ENCODE measurements at places on chromosomes 13 and 19.

DNA sequence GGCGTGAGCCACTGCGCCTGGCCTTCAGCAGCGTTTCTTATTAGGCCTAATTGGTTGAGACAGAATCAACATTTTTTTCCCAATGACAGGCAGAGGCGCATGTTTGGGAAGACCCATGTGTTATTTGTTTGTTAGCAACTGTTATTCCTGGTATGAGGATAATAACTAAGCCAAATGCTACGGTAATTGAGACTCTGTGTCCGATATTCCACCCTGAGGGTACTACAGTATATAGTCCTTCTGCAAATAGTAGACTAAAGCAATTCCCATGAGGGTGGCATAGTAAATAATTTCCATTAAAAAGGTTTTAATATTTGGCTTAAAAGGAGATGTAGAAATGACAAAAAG is 18.4 kb upstream of the CCL25 start:
- DNase-seq, result no peak

GRCh38 chr13:21709697-21710096 is 38.8 kb downstream of the FGF9 start:
- no peak for DNase-seq

GRCh38 chr19:47433121-47433520 is 13.8 kb upstream of the MEIS3 start:
- DNase-seq, result no peak

- DNase-seq, result no peak
Measured at GRCh38 chr13:46113596-46113995, 8.8 kb upstream of the CPB2 start.

- DNase-seq, result no peak
Measured at GRCh38 chr13:110340812-110341444, 33.8 kb downstream of the COL4A2 start.

- no peak for DNase-seq
Measured at GRCh38 chr19:1172353-1173158, 1.5 kb downstream of the SBNO2 start.

DNA sequence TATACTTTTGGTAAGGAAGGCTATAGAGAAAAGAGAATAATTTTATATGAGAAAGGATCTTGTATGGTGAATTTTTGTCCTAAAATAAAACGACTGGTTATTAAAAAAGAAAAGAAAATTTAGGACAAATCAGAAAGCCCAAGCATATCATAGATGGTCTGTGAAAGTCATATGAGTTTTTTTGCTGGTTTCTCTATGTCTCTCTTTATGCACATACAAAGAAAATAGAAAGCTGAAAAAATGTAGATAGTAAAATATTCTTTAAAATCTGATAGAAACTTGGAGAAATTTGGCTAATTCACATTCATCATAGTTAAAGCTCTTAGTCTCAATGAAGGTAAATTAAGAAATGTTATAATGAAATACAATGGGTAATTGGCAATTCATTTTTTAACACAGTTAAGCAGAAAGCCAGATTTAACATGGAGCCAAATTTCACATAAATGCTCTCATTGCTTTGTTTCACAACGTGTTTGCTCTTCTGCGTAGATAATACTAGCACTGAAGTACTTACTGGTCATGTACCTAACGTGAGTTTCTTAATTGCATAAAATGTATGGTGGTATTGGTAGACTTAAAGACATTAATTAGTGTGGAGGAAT is 621.5 kb upstream of the ATXN8OS start:
- no peak for DNase-seq

DNA sequence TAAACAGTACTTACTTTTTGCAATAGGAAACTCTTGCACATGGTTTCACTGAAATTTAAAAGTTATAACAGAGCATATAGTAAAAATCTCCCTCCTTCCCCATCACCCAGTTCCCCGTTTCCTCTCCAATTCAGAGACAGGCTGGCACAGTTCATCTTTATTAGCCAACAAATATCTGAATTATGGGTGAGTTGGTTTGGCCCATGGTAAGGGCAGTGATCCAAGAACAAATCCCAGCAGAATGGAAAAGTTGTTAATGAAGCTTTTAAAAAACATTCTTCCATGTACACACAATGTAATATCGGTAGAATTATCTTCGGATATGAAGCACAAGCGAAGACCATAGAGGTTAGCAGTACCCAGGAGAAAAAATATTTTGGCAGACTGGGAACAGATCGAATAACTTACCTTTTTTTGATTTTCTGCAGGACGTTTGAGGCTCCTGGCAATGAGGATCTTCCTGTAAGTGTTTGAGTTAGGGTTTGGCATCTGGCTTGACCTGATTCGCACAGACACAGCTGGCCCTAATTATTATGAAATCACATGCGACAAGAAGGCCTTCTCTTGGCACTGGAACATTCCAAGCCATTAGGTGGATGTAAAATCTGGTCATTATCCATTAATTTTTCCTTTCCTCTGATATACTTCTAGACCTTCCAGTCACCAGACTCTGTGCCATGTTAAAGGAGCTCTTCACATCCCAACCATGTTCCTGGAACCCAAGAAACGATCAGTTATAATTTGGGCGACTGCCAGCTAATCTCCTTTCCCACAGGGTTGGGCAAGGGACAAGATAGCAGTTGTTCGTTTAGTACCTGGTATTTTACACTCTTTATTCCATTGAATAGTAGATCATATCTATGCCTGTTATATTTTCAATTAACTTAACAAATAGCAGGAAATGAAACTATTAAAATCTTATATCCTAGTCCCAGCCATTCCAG is 139.4 kb upstream of the TSC22D1 start:
- no peak for DNase-seq

Data from brain pericyte (primary cell).